COLO829 (cell line): ENCODE measurements at places on chromosomes 3 and 15.

GRCh38 chr3:67509471-67510075 lies 144.8 kb downstream of the SUCLG2 start:
- peak; percentile 76 for DNase-seq

DNA sequence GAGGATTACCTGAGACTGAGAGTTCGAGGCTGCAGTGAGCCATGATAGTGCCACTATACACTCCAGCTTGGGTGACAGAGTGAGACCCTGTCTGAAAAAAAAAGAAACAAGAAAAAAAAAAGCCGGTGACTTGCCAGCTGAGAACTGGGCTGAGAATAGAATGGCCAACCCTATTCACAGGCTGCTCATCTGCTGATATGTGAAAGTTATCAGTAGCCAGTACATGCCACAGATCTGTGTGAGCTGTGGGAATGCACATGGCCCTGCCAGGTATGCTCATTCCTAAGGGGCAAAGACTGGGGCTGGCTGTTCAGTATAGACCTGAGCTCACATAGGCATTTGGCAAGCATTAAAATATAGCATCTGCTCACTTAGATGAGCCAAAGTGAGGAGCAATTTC lies 30.9 kb downstream of the IL20RB start:
- no peak for DNase-seq

- no peak for DNase-seq
These were observed 289.7 kb upstream of the DNAJC19 start for GRCh38 chr3:181279239-181279565.

GRCh38 chr15:58467722-58468423 lies 36.1 kb downstream of the LIPC start:
- no peak for DNase-seq

DNA sequence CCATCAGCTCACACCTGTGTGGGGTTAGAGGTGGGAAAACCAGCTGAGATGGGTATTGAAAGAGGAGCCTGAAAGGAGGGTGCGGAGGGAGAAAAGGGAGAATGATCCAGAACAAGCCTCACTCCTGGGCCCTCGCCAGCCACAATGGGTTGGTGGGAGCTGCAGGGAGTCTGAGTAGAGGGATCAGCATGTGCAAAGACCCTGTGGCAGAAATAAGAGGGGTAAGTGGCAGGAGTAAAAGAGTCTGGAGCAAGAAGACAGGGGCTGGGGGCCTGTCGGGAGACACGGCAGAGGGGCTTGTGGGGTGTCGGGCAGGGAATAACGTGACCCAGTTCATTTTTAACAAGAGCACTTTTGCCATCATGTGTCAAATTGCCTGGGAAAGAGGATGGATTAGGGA lies 34.0 kb downstream of the CCDC33 start:
- no peak for DNase-seq

- DNase-seq: no peak
These were observed 55.7 kb upstream of the TMEM115 start for GRCh38 chr3:50415061-50415460.

GRCh38 chr15:71414853-71415252 lies 299.6 kb downstream of the THSD4 start:
- DNase-seq: no peak

DNA sequence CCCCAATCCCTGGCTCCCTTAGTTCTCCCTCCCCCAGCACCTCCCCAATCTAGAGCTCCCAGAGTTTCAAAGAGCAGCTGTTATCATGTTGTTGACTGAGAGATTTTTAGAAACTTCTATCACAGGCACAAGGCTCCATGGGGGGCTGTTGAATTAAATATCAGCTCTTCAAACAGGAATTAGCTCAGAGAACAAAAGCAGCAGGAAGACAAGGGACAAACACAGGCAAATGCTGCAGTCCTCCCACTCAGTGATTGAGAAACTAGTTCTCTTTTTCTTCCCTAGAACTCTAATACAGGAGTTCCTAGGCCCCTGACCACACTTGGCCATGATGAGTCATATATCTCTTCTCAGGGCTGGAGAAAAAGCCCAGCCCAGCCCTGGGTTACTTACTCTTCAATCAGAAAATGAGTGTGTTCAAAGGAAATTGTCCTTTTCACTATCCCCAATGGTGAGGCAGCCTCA lies 262.1 kb downstream of the IGSF11 start:
- peak; percentile 12 for DNase-seq

GRCh38 chr3:190497811-190498210 lies 16.1 kb upstream of the IL1RAP start:
- peak; percentile 94 for DNase-seq

DNA sequence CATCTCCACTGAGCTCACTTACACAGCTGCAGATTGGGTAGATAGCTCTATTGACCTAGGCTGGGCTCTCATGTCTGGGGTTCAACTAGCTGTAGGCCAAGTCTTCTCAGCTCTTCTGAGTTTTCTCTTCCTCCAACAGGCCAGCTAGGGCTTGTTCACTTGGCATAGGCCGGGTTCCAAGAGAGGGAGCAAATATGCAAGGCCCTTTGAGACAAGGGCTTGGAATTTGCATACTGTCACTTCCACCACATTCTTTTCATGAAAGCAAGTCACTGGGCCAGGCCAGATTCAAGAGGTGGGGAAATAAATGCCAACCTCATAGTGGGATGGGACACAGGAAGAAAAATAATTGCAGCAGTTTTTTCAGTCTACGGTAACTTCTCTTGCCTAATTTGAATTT lies 25.2 kb downstream of the PIGB start:
- DNase-seq: no peak

GRCh38 chr15:90036806-90037510 lies 35.8 kb downstream of the ZNF710 start:
- DNase-seq: no peak

GRCh38 chr3:151895478-151896241 lies 22.2 kb downstream of the SUCNR1 start:
- no peak for DNase-seq

- no peak for DNase-seq
These were observed 78.7 kb upstream of the NPHP3 start for GRCh38 chr3:132800958-132801357.

DNA sequence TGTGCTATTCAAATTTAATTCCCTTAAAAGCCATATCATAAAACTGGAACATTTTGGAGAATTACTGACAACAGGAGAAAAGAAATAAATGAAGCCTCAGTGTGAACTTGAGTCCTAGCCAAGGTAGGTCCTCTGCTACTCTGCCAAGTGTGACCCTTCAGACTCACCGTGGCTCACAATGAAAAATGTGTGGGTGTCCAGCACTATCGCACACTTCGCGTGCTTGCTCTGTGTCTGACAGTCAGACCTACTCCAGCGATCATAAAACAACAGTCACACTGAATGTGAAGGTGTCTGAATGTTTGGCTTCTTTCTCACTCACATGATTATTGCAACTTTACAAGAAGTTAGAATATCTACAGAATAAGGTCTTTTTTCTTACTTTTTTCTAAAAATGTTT lies 65.8 kb upstream of the TRA2B start:
- DNase-seq: no peak

GRCh38 chr3:115359536-115359935 lies 212.4 kb upstream of the ZBTB20 start:
- no peak for DNase-seq

- DNase-seq: no peak
These were observed 30.1 kb downstream of the GOLGB1 start for GRCh38 chr3:121719423-121719822.

GRCh38 chr15:62793752-62794144 lies 248.8 kb upstream of the TPM1 start:
- DNase-seq: no peak

DNA sequence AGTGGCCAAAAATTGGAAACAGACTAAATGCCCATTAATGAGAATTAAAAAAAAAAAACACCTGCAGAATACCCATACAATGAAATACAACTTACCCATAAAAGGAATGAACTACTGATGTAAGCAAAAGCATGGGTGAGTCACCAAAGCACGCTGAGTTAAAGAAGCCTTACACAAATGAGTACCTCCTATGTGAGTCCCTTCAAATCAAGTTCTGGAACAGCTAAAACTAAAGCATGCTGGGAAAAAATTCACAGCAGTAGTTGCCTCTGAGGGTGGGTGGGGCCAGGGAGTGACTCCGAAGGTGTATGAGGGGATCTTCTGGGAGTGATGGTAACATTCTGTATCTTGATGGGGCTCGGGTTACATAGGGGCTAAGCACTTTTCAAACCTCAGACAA lies 11.4 kb downstream of the MYO5C start:
- no peak for DNase-seq

- DNase-seq: no peak
These were observed 594.0 kb upstream of the UBE2E2 start for GRCh38 chr3:22609139-22609538.

DNA sequence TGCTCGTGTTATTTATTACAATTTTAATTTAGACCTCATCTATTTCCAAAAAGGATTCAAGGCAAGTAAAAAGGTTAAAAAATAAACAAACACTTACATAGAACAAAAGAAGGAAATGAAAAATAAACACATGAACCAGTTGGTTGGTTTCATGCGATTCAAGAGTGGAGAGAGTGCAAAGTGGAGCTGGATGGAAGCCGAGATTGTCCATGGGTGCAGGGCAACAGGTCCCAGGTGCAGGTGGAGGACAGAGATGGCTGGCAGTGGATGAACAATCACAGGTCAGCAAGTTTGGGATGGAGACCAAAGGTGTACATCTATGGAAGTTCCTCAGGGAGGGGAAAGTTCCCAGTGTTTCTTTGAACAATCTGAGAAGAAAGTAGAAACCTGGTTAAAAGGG lies 11.6 kb upstream of the SEMA5B start:
- DNase-seq: no peak
